CD4-positive, alpha-beta T cell treated with Interleukin-2 at 100 ng/mL for 4 hours (primary cell): ENCODE measurements at places on chromosomes 1 and 21.

GRCh38 chr1:115898020-115898419 lies 57.1 kb upstream of the NHLH2 start:
- no peak for DNase-seq

- no peak for DNase-seq
Observed at GRCh38 chr1:41417746-41418145, 56.5 kb downstream of the FOXO6 start.

DNA sequence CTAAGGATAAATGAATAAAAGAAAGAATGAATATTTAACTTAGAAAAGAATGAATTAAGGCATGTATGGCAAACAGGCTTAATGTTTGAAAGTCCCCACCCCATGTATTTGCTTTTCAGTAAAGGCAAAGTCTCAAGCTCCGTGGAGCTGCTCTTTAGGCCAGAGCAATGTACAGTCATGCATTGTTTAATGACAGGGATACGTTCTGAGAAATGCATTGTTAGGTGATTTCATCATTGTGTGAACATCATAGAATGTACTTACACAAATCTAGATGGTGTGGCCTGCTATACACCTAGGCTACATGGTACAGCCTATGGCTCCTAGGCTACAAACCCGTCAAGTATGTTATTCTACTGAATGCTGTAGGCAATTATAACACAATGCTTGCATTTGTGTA lies 51.6 kb upstream of the SPATA6 start:
- DNase-seq, result no peak

DNA sequence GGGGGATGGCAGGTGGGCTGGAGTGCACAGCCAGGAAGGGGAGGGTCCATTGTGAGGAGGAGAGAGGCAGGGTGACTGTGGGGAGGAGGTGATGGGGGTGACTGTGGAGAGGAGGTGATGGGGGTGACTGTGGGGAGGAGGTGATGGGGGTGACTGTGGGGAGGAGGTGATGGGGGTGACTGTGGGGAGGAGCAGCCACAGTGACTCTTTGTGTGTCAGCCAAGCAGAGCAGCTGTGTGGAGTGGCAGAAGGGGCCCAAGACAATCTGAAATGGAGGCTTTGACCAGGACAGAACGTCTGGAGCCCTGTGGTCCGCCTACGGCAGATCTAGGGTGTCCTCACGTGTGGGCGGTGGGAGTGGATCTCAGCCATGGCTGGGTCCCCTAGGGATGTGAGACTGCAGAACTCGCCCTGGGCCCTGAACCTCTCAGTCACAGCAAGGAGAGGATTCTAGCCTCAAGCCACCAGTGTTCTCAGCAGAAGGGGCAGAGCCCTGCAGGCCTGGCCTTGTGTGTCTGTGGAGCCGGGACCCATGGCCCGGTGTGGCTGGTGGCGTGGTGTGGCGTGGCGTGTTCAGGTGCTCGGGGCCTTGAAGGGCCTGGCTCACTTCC lies 81.5 kb downstream of the OBSCN start:
- DNase-seq, result peak; percentile 1

GRCh38 chr1:214019499-214019898 lies 31.7 kb downstream of the PROX1 start:
- DNase-seq, result no peak

DNA sequence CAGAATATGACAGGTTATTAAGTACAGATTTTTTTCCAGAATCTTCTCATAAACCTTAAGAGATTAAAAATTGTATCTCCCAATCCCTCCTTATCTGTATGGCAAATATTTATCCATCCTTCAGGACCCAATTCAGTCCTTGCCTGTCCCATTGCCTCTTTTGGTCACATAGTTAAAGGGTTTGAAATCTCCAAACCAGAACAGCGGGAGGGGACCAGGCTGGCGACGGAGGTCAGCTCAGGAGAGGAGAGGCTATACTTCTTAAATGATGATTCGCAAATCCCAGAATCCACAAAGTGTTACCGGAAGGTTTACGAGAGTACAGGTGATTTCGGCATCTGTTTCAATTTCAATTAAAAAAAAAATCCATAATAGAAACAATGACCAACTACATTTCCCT lies 572.7 kb downstream of the SMYD3 start:
- no peak for DNase-seq

GRCh38 chr1:10692401-10693021 lies 103.9 kb downstream of the CASZ1 start:
- DNase-seq, result peak; percentile 72

GRCh38 chr1:46807046-46807972 lies 8.5 kb downstream of the CYP4B1 start:
- no peak for DNase-seq

GRCh38 chr1:248897412-248898337 lies 8.4 kb upstream of the PGBD2 start:
- no peak for DNase-seq
